OCI-LY7 (cell line): ENCODE measurements at places on chromosomes 2 and 18. TPM values are rescaled to one million over a fixed set of nuclear protein-coding genes. Genes with fewer than 3 reads are reported as not detected.

The VAMP5 gene
- 3.8 and 3.9 TPM in 2 replicates for total RNA-seq

- DNase-seq, result no peak
These were observed 117.1 kb downstream of the PRKRA start for GRCh38 chr2:178333851-178334250.

The ACOXL gene
- total RNA-seq, result 0.81 TPM in 1 of 2 replicates, not detected in the other

The PHLPP1 gene
- 11.5 and 12.4 TPM in 2 replicates for total RNA-seq
